ENCODE measurements at places on chromosomes 1 and 21.

DNA sequence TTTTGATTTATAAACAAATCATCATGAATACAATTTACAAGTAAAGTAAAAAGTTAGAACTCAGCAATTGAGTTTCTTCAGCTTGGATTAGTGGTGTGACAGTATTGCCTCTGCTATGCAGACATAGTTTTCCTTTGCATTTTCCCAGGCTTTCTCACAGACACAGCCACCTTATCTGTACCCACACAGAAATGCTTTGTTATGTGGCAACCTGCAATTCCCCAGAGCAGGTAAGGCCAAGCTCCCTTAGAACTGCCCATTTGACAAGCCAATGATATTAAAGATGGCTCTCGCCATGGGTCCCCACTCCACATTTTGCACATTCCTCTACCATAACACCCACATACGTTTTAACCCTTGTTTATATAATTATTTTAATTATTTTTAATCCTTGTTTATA lies 14.2 kb downstream of the FMO5 start:
- DNase-seq = no peak

DNA sequence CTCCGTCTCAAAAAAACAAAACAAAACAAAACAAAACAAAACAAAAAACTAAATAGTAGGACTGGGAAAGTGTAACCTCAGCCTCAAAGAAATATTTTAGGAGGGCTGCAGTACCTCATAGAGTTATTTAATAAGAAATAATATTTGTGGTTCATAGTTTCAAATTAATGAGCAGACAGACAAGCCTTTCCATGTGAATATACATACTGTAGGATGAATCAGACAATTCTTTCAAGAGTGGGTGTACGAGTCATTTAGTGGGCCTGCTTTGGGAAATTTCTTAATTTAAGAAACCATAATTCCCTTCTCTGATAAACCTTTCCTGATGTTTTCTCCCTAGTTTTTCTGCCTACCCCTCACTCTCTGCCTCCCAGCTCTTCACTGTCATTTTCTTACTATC lies 52.5 kb downstream of the CDC14A start:
- no peak for DNase-seq

GRCh38 chr1:24742090-24742938 lies 2.9 kb upstream of the CLIC4 start:
- no peak for DNase-seq

- no peak for DNase-seq
Observed at GRCh38 chr1:247390996-247391395, 25.0 kb upstream of the NLRP3 start.

DNA sequence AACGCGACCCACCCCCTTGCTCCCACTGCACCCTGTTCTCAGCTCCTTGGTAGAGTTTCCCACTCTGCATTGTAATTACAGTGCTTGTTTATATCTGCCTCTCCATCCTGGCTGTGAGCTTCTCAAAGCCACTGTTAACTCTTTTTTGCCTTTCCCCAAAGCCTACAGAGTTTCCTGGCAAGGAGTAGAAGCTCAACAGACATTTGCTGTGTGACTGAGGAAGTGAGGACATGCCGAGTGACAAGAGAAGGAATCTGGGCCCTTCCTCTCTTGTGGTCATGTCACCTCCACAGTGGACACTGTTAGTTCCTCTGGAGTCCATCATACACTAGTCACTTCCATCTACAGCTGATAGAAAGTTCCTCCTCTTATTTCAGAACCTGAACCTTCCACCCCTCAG lies 6.1 kb upstream of the IGSF8 start:
- DNase-seq = no peak

GRCh38 chr1:246020211-246020954 lies 486.7 kb downstream of the SMYD3 start:
- DNase-seq = no peak

DNA sequence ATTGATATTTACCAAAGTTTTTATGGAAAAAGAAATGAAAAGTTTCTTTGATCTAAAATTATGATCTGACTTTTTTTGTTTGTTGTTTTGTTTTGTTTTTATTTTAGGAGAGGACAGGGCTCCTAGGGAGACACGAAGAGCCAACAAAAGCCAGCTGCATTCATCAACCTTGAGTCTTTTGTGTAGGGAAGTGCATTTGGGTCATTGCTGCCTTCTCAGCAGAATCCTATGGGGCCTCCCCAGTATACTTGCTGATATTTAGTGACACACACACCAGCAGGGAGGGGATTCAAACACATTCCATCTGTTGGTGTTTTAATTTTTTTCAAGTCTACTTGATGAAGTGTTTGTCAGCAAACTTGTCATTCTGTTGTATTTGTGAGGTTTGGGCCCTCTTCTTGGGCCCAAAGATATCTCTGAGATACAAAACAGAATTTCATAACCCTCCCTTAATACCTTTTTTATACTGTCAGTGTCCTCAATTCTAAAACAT lies 203.5 kb downstream of the NTNG1 start:
- no peak for DNase-seq
